GOT3 (cell line): ENCODE measurements at places on chromosomes 16 and 17.

DNA sequence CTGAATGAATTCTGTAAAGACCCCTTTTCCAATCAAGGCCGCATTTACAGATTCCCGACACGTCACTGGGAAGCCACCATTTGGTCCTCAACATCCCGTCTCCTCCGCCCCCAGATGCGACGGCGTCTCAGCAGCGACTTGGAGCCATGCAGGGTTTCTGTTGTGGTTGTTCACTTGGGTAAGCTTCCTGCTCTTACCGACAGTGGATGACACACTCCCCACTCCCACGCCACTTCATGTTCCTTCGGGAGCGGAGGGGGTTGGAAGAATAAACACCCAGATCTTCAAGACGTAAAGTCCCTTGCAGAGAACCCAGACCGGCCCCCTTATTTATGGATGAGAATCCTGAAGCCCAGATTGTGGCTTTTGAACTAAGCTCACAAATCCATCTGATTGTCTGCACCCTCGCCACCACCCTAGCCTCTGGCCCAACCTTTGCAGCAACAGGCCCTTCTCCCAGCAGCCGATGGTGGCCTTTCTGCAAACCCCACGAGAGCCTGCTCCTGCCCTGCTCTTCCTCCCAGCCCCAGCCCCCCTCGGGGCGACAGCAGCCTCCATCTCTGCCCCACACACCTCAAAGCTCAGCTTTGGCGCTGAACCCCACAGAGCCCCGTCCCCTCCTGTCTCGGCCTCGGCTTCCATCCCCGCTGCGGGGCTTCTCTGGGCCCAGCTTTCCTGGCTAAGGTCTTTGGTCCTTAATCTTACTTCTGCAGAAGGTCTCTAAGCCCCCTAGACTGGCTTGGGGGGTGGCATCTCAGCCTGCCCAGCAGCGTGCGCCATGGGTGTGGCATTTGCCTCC is 19.0 kb upstream of the OSGIN1 start:
- DNase-seq, result no peak

DNA sequence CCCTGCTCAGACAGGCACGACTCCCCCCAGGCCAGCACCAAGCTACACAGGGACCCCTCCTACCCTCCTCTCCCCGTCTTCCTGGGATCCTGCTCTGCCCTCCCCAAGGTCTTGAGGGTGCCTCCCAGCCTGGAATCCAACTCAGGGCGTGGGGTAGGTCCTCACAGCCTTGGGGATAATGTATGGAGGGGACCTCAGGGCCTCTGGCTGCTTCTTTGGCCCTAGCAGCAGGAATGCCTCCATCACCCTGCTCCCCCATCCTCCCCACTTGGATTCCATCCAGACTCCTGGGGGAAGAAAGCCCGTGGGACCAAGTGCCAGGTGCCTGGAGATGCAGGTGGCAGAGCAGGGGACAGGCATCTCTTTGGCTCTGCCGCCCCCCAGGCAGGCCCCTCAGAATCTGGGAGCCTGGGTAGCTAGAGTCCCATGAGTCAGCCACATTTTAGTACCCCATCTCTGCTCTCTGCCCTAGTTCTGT is 10.7 kb upstream of the STAC2 start:
- no peak for DNase-seq

GRCh38 chr17:56608944-56609343 is 15.4 kb downstream of the NOG start:
- no peak for DNase-seq

- DNase-seq, result no peak
Observed at GRCh38 chr17:77811521-77811920, 147.0 kb upstream of the TNRC6C start.

GRCh38 chr17:13785981-13786598 is 184.4 kb upstream of the HS3ST3A1 start:
- no peak for DNase-seq

- no peak for DNase-seq
Observed at GRCh38 chr16:69767459-69768229, 5.5 kb downstream of the WWP2 start.

GRCh38 chr17:630801-631200 is 83.8 kb downstream of the VPS53 start:
- DNase-seq, result no peak

DNA sequence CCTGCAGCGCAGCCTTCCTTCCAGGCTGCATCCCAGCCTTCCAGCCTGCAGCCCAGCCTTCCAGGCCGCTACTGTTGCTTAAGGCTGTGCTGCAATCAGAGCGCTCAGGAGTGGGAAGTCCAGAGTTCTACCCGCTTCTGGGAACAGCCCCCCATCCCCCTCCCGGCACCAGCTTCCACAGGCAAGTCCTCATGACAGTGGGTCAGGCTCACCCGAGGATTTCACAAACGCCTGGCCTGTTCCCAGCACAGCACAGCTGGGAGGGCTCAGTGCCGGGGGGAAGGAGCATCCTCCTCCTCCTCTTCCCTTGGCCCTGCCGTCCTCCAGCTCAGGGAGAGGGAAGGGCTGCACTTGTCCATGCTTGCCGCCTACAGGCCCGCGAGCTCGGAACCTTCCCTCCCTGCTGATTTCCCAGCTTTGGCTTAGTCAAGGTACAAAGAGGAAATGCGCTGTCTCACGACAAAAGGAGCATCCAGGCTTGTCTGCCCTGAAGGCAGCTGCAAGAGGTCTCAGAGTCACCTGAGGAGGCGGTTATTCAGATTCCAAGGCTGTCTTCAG is 8.3 kb downstream of the SOCS3 start:
- DNase-seq, result peak; percentile 71
